ENCODE measurements at places on chromosomes 4 and X. TPM values are rescaled to one million over a fixed set of nuclear protein-coding genes. Genes with fewer than 3 reads are reported as not detected.

Gene IL3RA
- 0.27 TPM for total RNA-seq

Gene SPANXC
- not detected for total RNA-seq

Gene WDR17
- total RNA-seq: 1.8 TPM

Gene SPARCL1
- not detected for total RNA-seq

Gene DCAF12L2
- 0.13 TPM for total RNA-seq

Gene FAM9C
- total RNA-seq: not detected

Gene DGAT2L6
- not detected for total RNA-seq

Gene RAP1GDS1
- 22.4 TPM for total RNA-seq

Gene PTPN13
- total RNA-seq: 5.2 TPM

Gene ITM2A
- not detected for total RNA-seq

Gene AMER1
- total RNA-seq: 3.0 TPM

Gene PPEF2
- not detected for total RNA-seq

Gene GLRB
- 0.92 TPM for total RNA-seq

Gene CCSER1
- not detected for total RNA-seq

Gene GAB1
- total RNA-seq: 2.4 TPM

Gene CDS1
- total RNA-seq: 0.62 TPM

Gene FGF13
- total RNA-seq: not detected

Gene PDHA2
- not detected for total RNA-seq

Gene DUSP9
- 1.0 TPM for total RNA-seq

Gene CLTRN
- 0.77 TPM for total RNA-seq

Gene CT45A1
- not detected for total RNA-seq

Gene HGFAC
- total RNA-seq: 0.09 TPM

Gene NDNF
- total RNA-seq: not detected

Gene RAB9B
- total RNA-seq: 0.04 TPM

Gene DDIT4L
- total RNA-seq: 0.24 TPM

Gene CSAG1
- 0.53 TPM for total RNA-seq

Gene POU3F4
- not detected for total RNA-seq

Gene P2RY10
- total RNA-seq: not detected

Gene ATOH1
- total RNA-seq: not detected

Gene CHRDL1
- total RNA-seq: 0.05 TPM

Gene EGFL6
- not detected for total RNA-seq

Gene CT83
- not detected for total RNA-seq

Gene HPSE
- total RNA-seq: 1.2 TPM

Gene EDA2R
- 11.7 TPM for total RNA-seq

Gene KCND1
- total RNA-seq: 0.70 TPM

Gene CEP135
- 4.6 TPM for total RNA-seq
